Amniotic stem cell (primary cell): ENCODE measurements at places on chromosomes 7 and 10.
A peak's percentile ranks its signal among the peaks of the same experiment; 100 is the strongest.

DNA sequence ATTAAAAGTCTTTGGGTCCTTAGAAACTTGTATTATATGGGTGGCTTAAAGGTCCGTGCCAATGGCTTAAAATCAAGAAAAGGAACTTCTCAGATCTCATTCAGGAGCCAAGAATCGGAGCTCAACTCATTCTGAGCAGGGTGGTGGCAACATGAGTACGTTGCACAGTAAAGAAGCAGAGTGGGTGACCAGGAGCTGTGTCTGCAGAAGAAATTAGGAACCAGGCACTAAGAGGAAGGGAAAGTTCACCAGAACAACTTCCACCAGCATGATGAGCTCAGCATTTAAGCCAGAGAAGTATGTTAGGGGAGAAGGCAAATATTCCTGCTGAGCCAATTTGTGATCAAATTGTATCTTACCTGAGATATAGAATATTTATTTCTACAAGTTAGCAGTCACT lies 236.0 kb upstream of the NRP1 start:
- no peak for DNase-seq

GRCh38 chr7:125834421-125834820 lies 904.8 kb upstream of the POT1 start:
- DNase-seq = no peak

DNA sequence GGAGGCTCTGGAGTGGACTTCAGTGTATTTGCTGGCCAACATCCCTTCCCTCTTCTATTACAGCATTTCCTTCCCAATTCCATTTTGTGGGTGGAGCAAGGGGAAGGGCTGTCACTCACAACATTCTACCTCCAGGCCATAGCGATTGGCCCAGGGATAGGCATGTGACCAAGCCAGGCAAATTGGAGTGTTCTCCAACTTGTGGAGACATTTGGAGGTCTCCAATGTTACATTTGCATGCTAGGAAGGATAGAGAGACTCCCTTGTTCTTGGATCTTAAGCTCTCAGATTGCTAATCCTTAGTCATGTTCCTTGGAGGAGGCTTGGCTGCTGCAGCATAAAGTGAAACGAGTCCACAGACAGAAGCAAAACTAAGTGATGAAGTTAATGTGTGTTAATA lies 95.6 kb upstream of the KIF5B start:
- DNase-seq = no peak

- DNase-seq = no peak
These were observed 9.6 kb downstream of the ELN start for GRCh38 chr7:74037609-74038008.

- DNase-seq = no peak
These were observed 88.5 kb downstream of the CREM start for GRCh38 chr10:35215107-35215506.

DNA sequence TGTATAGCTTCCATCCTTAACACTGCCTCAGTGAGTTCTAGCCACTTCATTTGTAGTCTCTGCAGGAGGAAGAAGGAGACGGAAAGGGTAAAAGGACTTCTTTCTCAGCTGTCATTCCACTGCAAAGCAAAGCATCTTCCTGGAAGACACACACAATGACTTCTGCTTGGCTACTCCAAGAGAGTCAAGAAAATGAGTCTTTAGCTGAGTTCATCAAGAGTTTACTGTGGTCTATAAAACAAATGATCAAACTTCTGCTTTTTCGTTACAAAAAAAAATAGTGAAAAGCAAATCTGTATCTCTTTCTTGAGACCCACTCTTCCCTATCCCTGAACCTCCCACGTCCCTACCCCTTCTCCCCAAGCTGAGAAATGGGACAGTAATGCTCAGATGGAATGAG lies 205.0 kb upstream of the AHR start:
- no peak for DNase-seq

DNA sequence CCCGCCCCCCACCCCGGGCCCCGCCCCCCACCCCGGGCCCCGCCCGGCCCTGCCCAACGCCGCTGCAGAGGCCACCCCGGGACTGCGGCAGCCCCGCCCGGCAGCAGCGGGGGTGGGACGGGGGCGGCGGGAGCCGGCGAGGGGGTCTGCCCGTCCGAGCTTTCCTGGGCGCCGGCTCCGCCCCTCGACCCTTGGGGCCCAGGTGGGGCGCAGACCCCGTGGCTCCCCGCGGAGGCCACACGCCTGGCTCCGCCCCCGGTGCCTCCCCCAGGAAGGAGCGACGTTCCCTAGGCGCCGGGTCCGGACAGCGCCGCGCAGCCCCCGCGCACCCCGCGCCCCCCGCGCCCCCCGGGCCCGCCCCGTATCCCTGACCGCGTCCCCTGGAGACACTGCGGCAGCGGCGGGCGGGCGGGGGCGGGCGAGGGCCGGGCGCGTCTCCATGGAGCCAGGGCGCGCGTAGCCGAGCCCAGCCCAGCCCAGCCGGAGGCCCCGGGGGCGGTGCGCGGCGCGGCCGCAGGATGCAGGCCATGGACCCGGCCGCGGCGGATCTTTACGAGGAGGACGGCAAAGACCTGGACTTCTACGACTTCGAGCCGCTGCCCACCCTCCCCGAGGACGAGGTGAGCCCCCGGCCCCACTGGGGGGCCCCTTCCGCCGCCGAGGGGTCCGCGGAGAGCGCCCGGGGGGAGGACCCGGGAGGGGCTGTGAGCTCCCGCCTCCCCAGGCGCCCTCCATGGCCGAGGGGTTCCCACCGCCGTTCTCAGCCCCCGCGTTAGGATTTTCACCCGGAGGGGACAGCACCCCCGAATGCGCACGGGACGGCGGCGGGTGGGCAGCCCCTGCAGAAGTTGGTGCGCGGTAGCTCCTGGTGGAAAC lies at the start of gene KNDC1:
Gene KNDC1, plus strand, starts transcription at position 270 of the 876 bp plus-strand sequence. Its CDS starts 249 bp downstream, at position 519.
- DNase-seq = no peak

DNA sequence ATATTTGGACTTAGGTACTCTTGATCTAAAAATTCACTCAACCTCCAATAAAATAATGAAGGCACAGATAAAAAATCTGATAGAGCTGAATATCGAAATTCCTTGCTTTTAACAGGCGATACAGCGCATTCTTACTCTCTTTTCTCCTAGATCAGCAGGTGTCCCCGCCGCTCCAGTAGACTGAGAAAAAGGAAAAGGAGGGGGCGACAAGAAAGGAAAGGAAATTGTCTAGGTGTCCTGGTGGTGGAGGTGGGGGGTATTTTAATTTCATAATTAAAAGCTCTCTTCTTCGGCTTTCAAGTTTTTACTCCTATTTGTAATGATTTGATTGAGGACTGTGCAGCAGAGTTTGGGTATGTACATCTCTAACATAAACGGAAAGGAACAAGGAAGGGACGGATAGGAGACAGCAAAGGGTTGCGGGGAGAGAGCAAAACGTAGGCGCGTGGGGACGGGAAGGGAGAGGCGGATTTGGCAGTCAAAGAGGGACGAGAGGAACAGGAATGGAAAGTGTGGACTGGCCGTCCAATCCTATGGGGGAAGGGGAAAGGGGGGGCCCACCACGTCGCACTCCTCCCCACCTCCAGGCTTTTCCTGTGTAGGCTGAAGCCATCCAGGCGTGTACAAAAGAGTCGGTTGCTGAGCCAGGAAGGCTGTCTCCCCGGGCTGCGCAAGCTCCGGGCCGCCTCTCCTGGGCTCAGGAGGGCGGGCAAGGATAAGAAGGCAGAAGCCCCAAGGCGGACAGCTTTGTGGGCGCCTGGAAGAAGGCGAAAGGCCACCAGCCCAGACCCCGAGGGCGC lies 875 bp upstream of the HECTD2 start:
- DNase-seq = peak; percentile 20

DNA sequence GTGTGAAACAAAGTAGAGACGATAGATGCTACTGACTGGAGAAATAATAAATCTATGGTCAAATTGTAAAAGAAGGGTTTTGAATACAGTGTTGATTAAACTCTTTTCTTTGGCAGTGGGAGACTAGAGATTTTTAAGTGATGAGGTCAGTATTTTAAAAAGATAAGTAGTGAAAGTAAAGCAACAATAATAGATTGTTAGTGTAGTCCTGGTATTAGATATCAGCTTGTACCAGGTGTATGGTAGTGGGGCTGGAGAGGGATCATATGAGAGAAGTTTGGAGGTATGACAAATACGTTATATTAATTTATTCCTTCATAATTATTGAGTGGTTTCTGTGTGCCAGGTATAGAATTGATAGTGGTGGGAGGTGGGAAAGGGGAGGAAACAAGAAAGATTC lies 25.2 kb downstream of the PHTF2 start:
- DNase-seq = no peak

GRCh38 chr7:39045231-39045630 lies 67.5 kb downstream of the POU6F2 start:
- no peak for DNase-seq

- DNase-seq = no peak
These were observed 22.7 kb upstream of the MKRN1 start for GRCh38 chr7:140501966-140502365.

GRCh38 chr7:82507365-82507975 lies 63.9 kb upstream of the CACNA2D1 start:
- DNase-seq = no peak

DNA sequence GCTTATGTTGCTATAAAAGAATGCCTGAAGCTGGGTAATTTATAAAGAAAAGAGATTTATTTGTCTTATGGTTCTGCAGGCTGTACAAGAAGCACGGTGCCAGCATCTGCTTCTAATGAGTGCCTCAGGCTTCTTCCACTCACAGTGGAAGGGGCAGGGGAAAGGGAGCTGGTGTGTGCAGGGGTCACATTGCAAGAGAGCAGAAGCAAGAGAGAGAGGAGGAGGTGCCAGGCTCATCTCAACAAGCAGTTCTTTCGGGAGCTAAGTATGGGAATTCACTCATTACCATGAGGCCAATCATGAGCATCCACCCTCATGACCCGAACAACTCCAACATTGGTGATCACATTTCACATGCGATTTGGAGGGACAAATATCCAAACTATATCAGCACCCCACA lies 17.2 kb upstream of the SLK start:
- DNase-seq = no peak

- no peak for DNase-seq
These were observed 504.5 kb upstream of the GALNT17 start for GRCh38 chr7:70627461-70627860.

DNA sequence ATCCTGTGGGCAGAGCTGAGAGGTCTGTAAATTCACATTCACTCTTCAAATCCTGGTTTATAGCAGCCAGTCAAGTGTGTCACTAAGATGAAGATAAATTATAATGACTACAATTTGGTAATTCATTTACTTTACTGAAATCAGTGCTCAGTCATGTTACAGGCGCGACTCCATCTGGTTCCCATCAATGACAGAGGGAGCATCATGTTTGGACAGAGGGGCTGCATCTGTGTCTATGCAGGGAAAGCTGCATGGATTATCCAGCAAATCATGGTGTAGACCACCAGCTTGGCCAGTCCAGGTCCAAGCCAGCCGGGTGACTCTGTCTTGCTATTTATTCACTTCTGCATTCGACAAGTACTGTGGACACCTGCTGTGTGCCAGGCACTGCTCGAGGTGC lies 214.1 kb upstream of the ZNF32 start:
- DNase-seq = no peak

- DNase-seq = no peak
These were observed 41.5 kb downstream of the MET start for GRCh38 chr7:116713500-116713899.

DNA sequence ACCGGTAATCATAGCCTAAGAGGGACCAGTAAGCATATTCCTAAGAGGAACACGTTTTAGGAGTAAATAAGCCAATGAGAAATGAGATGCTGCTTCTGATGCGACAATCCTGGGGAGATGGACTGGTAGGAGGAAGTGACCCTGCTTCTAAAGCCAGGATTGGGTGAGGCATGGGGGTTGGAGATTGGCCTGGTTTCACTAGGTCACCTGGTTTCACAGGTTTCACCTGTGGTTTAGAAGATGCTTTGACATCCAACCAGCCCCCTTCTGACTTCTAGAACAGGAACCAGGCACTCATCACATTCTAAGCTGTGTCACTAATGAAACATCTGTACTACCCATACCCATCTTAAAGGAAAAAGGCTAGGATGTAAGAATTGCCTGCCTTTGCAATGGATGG lies 53.0 kb upstream of the BAMBI start:
- no peak for DNase-seq

DNA sequence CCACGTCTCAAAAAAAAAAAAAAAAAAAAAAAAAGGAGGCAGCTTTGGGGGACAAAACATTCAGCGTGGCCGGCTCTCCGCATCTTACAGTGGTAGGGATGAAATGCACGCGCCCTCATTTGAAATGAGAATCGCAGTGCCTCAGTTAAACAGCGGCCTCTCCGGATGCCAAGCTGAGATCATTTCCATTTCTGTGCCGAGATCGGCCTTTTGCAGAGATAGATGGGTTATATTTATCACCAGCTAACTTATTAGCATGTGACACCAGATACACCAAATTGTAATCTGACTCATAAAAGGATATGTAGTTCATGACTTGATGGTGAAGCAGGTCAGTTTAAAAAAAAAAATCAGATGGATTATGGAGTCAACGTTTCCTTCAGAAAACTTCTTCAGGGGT lies 138.7 kb downstream of the CUX1 start:
- no peak for DNase-seq

GRCh38 chr10:52056291-52056690 lies 257.8 kb upstream of the DKK1 start:
- DNase-seq = no peak

- DNase-seq = peak; percentile 17
These were observed 156.3 kb upstream of the HGF start for GRCh38 chr7:81926154-81926553.

DNA sequence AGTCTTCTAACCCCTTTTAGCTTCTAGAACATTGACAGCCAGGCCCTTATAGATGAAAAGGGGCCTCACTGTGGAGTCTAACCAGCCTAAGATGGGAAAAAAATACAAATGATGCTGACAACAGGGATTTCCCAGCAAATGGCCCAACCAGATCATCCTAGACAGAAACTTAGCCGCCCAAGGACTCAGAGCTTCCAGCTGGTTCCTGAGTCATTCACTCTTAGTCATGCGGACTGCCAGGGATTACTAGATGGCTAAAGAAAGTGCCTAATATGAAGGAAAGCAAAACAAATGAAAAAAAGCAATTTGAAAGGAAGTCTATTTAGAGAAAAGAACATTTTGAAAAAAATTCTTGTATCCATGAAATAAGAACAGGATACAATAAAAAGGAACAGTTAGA lies 23.7 kb downstream of the TSPAN14 start:
- DNase-seq = peak; percentile 49

- no peak for DNase-seq
These were observed 139.4 kb upstream of the AGR3 start for GRCh38 chr7:17021205-17021604.

DNA sequence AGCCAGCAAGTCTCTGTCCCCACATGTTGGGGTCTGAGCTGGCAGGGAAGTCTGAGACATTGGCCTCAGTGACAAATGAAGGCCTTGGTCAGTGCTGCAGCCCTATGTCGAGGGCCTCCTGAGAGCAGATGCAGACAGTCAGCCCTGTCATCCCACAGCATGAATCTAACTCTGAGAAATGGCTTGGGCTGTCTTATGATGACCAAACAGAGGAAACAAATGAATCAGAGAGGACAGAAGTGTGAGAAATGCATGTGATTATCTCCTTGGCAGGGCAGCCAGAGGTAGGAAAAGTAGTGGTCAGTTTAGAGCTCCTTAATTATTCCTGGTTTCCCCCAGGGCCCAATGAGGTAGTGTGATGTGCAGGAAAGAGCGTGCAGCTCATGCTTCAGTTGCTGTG lies 287.6 kb downstream of the SORCS3 start:
- no peak for DNase-seq

GRCh38 chr7:48139459-48139858 lies 31.8 kb upstream of the ABCA13 start:
- no peak for DNase-seq
